Renal cortical epithelial cell (primary cell): ENCODE measurements at places on chromosomes 12 and 14.

GRCh38 chr14:101497684-101498525 lies 63.4 kb upstream of the DIO3 start:
- DNase-seq = no peak

GRCh38 chr14:38203929-38204718 lies 3.6 kb upstream of the SSTR1 start:
- no peak for DNase-seq

DNA sequence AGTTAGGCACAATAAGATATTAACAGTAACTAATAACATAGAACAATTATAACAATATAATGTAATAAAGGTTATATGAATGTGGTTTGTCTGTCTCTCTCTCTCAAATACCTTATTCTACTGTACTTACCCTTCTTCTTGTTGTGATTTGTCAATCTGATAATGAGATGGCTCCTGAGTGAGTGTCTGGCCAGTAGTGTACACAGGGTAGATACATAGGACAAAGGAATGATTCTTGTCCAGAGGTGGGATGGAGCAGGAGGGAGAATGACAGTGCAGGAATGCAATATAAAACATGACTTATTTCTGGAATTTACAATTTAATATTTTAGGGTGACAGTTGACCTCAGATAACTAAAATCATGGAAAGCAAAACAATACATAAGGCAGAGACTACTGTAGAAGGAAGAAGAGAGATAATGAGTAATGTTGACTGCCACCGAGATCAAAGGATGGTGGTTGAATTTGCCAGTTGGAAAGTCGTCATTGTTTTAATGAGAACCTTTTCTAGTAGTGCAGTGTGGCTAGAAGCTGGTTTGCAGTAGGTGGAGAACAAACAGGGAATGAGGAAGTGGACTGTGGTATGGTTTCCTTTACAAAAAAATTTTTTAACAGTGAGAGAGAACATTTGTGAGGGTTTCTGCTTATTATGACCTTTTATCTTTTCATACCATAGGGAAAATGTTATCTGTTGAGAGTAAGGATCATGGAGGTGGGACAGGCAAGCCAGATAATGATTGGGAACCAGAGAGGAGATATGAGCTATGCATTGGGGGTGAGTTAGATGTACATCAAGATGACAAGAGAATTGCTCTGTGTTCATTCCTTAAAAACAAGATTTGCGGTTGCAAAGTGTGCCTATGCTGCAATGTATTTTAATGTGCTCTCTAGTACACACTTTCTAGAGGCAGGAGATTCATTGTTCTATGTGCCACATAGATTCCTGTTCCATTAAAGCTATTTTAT lies 458.3 kb downstream of the BTG1 start:
- no peak for DNase-seq

DNA sequence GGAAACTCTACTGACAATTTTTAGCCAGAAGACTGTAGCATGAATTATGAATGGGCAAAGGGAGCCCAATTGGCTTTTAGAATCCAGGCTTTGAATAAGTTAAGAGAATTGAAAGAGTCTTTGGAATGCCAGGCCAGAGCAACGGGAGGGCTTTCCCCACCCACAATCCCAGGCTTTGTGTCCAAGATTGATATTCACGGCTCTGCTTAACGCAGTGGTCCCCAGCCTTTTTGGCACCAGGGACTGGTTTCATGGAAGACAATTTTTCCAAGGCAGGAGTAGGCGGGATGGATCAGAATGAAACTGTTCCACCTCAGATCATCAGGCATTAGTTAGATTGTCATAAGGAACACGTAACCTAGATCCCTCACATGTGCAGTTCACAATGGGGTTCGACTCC lies 79.6 kb downstream of the EPS8 start:
- no peak for DNase-seq

GRCh38 chr14:96634481-96634880 lies 132.3 kb downstream of the PAPOLA start:
- no peak for DNase-seq

GRCh38 chr12:127119600-127120140 lies 1147.3 kb upstream of the TMEM132C start:
- DNase-seq = peak; percentile 64

- no peak for DNase-seq
Observed at GRCh38 chr12:18953505-18953904, 176.0 kb upstream of the PLEKHA5 start.

DNA sequence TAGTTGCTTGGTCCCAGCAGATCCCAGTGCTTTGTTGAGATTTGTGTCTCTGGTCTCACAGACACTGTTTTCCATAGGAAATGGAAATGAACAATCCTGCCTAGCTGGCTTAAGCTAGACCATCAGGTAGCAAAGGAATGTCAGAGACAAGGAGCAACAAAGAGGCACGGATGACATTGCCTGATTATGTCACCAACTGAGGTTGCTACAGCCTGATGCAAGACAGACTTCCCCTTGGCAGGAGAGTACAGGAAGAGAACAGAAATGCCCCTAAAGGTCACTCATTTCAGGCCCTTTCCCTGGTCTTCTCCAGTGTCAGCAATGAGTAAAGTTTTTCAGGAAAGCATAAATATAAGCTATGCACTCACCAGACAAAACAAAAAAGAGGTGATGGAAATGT lies 2.0 kb upstream of the PRB2 start:
- no peak for DNase-seq

DNA sequence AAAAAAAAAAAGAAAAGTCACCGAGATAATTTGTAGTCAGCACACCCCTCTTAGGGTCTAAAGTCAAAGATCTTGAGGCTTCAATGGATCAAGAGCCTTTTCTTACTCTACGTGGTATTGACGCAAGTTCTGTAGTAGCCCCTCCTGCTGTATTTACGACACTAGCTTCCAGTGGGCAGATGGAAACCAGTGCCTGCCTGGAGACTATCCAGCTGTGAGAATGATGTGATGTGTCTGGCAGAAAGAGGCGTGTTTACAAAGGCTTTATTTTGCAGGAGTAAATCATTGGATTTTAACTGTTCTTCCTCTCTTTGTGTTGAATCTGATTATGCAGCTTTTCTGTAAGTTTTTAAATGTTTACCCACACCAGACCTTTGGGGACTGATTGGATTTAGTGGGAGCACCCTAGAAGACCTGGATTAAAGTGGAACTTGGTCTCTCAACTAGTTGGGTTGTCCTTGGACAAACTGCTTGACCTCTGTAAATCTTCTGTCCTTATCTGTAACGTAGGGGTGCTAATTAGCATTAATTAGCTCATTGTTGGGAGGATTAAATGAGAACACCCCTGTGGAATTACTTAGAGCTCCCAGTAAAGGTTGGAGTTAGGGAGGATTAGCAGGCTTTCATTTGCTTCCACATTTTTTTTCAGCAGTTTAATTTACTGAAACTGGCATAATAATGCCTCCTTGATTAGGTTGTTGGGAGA lies 72.4 kb downstream of the RASSF3 start:
- no peak for DNase-seq

DNA sequence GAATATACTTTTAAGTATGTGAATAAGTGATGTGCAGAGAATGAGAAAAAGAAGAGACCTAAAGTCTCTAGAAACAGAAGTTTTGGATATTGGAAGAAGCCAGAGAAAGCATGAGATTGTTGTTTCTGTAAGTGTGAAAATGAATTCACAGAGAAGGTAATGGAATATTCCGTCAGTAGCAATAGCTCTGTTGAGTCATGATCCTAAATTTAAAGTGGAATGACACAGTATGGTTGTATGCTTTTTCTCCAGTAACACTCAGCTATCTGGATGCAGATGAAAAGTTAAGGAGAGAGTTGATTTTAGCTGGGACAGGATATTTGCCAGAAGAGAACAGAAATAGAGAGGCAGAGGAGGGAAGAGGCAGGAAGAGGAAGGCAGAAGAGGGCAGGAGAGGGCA lies 1166.3 kb downstream of the GALC start:
- peak; percentile 6 for DNase-seq

DNA sequence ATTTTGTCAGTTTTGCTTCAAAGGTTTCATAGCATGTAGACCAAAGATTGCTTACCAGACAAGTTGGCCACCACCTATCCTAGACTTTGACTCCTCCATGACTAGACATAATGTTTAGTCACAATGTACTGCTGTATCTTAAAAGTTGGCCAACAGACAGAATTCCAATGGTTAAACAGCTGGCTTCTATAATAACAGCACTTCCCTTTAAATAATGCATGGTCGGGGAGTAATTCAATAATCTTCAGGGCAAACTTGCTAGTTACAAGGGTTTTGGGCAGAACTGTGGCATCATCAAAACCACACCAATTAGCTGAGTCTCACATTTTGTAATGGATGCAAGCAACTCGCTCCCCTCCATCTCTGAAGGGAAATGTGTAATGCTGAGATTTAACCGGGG lies 56.9 kb downstream of the IGF1 start:
- DNase-seq = no peak

DNA sequence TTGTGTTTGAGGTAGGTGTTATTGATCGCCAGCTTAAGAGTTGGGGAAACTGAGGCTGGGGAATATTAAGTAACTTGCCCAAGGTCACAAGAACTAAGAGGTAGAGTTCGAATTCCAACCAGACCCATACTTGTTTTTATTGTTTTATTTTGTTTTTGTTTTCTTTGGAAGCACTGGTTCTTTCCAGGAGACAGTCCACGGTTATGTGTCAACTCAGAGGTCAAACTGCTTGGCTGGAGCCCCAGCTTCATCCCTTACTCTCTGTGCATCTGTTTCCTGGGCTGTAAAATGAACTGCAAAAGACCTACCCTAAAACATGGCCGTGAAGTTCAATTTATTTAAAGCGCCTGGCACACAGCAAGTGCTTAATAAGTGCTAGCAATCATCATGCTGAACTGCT lies 74.4 kb upstream of the MAP1LC3B2 start:
- no peak for DNase-seq

GRCh38 chr14:49303946-49304516 lies 282.1 kb downstream of the RPS29 start:
- DNase-seq = peak; percentile 26

- no peak for DNase-seq
Observed at GRCh38 chr14:60707858-60708257, 16.3 kb downstream of the SIX4 start.

DNA sequence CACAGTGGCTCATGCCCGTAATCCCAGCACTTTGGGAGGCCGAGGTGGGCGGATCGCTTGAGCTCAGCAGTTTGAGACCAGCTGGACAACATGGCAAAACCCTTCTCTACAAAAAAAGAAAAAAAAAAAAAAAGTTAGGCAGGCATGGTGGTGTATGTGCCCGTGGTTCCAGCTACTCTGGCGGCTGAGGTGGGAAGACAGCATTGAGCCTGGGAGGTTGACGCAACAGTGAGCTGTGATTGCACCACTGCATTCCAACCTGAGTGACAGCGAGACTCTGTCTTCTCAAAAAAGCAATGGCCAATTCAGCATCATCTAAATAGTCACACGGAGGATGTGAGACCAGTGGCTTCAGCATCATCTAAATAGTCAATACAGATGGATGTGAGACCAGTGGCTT lies 10.4 kb upstream of the SAMD4A start:
- no peak for DNase-seq

GRCh38 chr14:23326491-23327332 lies 5.5 kb downstream of the PABPN1 start:
- no peak for DNase-seq

DNA sequence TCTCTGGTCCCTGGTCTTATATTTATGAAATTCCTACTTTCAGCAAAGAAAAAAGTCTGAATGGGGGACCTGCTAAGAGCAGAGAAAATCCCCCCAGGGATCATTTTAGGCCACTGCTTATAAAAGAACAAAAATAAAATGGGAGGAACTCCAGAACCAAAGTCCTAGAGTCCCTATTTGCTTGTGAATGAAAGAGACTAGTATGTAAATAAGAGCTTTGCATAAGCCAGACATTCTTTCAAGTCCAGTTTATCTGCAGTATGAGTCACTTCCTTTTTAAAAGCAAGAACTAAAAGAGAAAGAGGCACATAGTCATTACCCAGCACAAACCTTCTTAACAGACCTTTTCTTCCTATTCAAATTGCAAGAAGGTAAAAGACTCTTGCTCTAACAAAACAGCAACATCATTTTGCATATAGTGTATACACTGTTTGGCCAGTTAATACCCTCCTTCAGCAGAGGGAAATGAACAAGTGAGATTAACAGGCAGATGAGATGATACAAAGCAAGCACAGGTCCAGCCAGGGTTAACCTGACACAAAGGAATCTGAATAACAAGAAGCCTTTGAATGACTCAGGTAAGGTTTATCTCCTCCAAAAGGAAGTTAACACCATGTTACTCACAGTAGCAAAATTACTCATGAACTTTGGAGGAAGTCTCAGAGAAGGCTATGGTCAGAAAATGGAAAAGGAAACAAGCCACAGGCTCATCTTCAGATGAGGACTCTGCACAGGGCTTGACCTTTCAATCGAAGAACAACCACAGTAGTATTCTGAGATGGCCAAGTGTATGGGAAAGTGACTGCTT lies 87.3 kb downstream of the PHLDA1 start:
- peak; percentile 97 for DNase-seq

DNA sequence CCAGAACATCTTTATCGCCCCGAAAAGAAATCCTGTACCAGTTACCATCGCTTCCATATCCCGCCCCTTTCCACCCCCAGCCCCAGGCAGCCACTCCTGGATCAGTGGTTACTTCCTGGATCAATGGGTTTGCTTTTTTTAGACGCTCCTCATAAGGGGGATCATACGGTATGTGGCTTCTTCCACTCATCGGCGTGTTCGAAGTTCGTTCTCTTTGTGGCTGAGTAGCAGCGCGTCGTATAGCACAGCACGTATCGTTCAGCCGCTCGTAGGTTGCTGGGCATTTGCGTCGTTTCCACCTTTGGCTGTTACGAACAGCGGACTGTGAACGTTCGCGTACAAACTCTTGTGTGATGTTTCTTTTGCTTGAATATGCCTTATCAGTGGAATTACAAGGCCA lies 1.8 kb downstream of the NOC4L start:
- no peak for DNase-seq

GRCh38 chr12:38653650-38654049 lies 251.7 kb downstream of the CPNE8 start:
- no peak for DNase-seq

GRCh38 chr12:100127766-100128511 lies 14.7 kb downstream of the BLTP3B start:
- DNase-seq = peak; percentile 61

- DNase-seq = peak; percentile 25
Observed at GRCh38 chr14:61213191-61213621, 67.9 kb downstream of the TMEM30B start.

- no peak for DNase-seq
Observed at GRCh38 chr14:23561873-23562821, 5.4 kb downstream of the AP1G2 start.

DNA sequence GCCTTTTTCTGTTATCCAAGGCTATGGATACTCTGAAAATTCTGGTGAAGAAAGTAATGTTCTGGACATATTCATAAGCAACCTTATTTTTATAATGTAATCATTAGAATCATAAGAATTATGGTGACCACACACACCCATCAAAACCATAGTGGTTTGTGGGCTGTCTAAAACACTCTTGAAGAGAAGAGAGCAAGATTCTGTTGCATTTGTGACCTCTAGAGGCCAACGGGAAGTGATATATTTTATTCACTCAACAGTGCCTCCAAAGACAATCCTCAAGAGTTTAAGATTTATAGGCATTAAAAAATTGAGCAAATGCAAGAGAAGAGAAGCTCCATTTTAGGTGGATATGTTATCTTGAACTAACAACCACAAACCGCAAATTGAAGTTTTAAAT lies 68.5 kb upstream of the LGR5 start:
- DNase-seq = peak; percentile 40

GRCh38 chr12:131530422-131530821 lies 180.5 kb upstream of the SFSWAP start:
- DNase-seq = no peak
